ENCODE measurements at places on chromosomes 2 and 18.

- DNase-seq = no peak
These were observed 6.2 kb downstream of the ASXL2 start for GRCh38 chr2:25872134-25872533.

GRCh38 chr2:133819906-133820305 lies 251.6 kb upstream of the NCKAP5 start:
- no peak for DNase-seq

- no peak for DNase-seq
These were observed 139.3 kb upstream of the DOK6 start for GRCh38 chr18:69261406-69261805.

DNA sequence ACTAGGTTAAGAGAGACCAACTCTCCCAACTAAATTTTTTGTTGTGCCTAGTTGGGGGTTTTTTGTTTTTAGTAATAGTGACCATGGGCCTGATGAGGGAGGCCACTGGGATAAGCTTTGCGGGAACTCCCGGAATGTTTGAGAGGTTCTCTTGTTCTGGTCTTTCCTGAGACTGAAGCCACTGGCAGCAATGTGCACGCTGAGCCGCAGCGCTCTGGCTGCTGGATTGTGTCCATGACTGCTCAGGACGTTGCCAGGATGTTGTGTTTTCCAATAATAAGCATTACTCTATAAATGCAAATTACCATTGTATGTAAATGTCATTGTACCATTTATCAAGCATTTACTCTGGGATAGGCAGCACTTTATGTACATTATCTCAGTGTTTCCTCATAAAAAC lies 126.1 kb downstream of the GALNT1 start:
- DNase-seq = no peak

- DNase-seq = no peak
These were observed 44.5 kb downstream of the PKDCC start for GRCh38 chr2:42092084-42092996.
